ENCODE measurements at places on chromosomes 2 and 18. TPM values are rescaled to one million over a fixed set of nuclear protein-coding genes. Genes with fewer than 3 reads are reported as not detected.

DNA sequence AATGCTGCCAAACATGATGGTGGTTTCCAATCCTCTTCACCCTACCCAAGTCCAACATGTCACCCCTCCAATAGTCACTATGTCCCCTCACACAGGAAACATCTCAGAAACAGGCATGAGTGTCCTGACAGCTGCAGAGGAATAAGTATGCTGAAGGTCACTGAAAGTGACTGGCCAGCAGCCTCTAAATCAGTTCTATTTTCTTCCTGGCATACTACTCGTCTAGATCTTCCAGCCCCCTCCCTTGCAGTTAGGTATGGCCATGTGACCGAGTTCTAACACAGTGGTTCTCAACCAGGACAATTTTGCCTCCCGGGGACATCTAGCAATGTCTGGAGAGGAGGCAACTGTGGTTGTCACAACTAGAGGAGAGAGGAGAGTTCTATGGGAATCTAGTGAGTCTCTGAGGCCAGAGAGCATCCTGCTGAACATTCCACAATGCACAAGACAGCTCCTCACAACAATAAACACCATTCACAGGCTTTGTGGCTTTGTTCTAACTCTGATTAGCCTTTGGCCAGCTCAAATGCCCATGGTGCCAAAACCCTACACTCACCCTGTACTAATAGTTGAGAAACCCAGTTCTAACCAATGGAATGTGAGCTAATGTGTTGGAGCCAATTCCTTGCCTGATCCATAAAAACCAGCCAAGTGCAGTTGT lies 12.6 kb upstream of the ID2 start:
- H3K4me1 ChIP-seq = no peaks in the 10 kb centered on the region
- H3K36me3 ChIP-seq = peaks cover 7% of the 10 kb centered on the region
- DNase-seq = no peak
- peaks cover 20% of the 10 kb centered on the region for H3K27me3 ChIP-seq

GRCh38 chr2:205511641-205512040 lies 170.7 kb upstream of the NRP2 start:
- no peak overlapping the region for H3K27ac ChIP-seq
- H3K4me3 ChIP-seq = no peak overlapping the region
- no peaks in the 10 kb centered on the region for H3K36me3 ChIP-seq
- no peaks in the 10 kb centered on the region for H3K4me1 ChIP-seq
- H3K27me3 ChIP-seq = no peaks in the 10 kb centered on the region

- peak overlapping the region; percentile 94 for H3K27ac ChIP-seq
- H3K4me1 ChIP-seq = peaks cover 39% of the 10 kb centered on the region
- no peaks in the 10 kb centered on the region for H3K36me3 ChIP-seq
- peak; percentile 77 for DNase-seq
- H3K4me3 ChIP-seq = peak overlapping the region; percentile 81
- no peaks in the 10 kb centered on the region for H3K27me3 ChIP-seq
Measured at GRCh38 chr18:26190506-26190905, 35.7 kb upstream of the TAF4B start.

DNA sequence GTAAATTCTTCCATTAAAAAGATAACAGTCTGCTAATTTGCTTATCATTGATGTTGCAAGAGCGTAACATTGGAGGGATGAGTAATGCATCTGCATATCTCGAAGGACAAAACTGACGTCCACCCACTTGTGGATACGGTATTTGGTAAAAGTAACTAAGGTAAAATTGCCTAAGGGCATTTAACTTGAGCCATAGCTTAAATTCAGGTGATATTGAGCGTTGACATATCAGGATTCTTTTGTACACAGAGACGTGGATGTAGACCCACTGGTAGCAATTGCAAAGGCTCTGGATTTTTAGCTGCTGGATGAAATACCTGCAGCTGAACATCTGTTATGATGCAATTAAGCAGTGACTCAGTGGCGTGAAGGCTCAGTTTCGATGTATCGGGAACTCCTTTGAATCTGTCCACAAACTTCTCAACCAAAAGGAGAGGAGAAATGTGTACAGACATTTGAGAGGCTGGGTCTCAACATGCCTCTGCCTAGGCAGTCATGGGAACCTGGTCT lies 119.3 kb downstream of the SPTBN1 start:
- peak overlapping the region; percentile 98 for H3K27ac ChIP-seq
- DNase-seq = no peak
- peaks cover 15% of the 10 kb centered on the region for H3K36me3 ChIP-seq

Gene SERPINB11
- not detected for polyA plus RNA-seq

Gene LINC00305
- not detected for polyA plus RNA-seq

Gene IL36G
- polyA plus RNA-seq = not detected

Gene GYPC
- 112 TPM for polyA plus RNA-seq

Gene FEV
- not detected for polyA plus RNA-seq

Gene SELENOI
- polyA plus RNA-seq = 7.4 TPM

Gene SCYGR4
- not detected for polyA plus RNA-seq

Measured in naive B cell (primary cell).